ENCODE measurements at places on chromosomes 12 and 14.
A peak's percentile ranks its signal among the peaks of the same experiment; 100 is the strongest.

DNA sequence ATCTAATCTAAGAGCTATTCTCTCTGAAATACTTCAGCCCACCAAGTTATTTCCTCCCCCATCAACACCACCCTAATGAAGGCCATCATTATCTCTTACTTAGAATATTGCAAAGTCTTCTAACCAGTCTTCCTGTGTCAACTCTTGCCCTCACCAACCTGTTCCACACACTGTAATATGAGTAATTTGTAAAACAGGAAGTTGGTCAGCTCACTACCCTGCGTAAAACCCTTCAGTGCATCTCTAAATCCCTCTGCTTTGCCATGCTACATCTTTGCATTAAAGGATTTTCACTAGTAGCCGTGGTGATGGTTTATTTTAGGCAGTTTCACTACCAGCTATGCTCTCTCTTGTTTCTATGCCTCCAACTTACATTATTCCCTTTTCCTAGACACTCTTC is 70.0 kb downstream of the KIF21A start:
- DNase-seq, result no peak

DNA sequence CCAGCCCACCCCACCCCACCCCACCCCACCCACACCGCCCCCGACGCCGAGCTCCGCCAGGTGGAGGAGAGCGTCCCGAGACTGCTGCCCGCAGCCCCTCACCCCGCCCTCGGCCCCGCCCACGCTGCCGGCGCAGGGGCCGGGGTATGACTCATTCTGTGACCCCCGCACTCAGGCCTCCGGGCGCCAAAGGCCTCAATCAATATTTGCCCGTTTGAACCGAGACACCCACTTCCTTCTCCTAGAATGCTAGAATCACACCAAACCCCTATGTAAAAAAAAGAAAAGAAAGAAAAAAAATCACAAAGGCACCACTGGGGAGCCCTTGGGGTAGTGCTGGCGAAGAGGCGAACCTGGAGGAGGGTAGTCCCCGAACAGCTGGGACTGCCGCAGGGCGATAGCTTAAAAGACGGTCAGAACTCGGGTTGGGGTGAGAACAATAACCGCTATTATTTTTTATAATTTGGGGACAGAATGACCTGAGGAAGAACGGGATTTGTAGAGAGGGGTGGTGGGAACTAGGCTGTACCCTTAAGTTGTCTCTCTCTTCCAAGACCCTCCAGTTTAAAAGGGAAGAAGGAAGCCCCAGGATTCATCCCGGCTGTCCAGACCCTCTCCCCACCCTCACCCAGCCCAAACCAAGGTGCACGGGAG is 894 bp downstream of the KRT8 start:
- peak; percentile 81 for DNase-seq

DNA sequence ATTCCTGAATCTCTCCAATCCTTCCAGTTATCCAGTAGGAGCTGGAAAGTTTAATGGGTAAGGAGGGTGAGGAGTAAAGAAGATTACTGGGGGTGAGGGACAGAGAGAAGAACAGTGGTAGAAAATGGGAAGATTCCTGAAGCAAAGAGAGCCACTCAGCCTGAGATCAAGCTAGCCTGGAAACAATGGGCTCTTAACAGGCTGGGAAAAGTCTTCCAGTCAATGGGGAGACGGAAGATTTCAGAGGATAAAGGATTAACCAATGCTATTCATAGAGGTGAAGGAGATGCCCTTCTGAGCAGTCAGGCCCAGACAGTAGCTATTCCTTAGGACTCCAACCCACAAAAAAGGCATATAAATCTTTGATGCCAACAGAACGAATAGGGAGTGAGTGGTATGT is 14.8 kb downstream of the GDF11 start:
- DNase-seq, result no peak

DNA sequence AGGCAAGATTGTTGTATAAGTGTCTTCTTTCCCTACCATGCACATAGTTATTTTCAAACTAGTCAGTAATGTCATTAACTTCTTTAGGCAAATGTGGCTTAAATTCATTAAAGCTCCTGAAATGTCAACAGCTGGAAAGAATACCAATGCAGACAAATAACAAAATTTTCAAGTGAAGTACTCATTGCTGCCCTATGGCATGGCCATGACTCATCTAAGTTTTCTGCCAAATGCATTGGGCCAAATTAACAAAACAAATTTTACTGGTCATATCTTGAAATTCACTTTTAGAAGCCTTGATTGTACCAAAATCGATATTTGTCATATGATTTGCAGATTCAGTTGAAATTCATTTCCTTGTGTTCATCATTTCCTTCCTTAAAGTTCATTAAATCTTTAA is 915.9 kb downstream of the SLC6A15 start:
- no peak for DNase-seq

GRCh38 chr14:87866116-87866515 is 126.9 kb downstream of the GALC start:
- no peak for DNase-seq

- DNase-seq, result peak; percentile 63
Measured at GRCh38 chr14:22314183-22314820, 274.7 kb downstream of the DAD1 start.

DNA sequence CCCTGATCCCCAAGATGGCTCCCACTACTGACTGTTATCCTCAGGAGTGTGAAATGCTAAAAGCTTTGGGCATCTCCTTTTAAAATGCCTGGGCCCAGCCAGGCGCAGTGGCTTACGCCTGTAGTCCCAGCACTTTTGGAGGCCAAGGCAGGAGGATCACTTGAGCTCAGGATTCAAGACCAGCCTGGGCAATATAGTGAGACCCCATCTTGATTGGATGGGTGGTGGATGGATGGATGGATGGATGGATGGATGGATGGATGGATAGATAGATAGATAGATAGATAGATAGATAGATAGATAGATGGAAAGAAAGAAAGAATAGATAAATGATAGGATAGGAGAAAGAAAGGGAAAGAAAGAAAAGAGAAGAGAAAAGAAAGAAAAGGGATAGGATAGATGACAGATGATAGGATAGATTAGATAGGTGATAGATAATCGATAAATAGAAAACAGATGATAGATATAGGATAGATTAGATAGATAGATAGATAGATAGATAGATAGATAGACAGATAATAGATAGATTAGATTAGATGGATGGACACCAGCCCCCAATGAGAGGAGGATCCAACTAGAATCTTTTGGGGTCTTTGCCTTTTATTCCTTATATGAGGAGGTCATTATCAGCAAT is 9.5 kb downstream of the P2RX4 start:
- no peak for DNase-seq

GRCh38 chr12:94244165-94245133 is 96.1 kb downstream of the PLXNC1 start:
- no peak for DNase-seq
